ENCODE measurements at places on chromosomes 2 and 18. TPM values are rescaled to one million over a fixed set of nuclear protein-coding genes. Genes with fewer than 3 reads are reported as not detected.

DNA sequence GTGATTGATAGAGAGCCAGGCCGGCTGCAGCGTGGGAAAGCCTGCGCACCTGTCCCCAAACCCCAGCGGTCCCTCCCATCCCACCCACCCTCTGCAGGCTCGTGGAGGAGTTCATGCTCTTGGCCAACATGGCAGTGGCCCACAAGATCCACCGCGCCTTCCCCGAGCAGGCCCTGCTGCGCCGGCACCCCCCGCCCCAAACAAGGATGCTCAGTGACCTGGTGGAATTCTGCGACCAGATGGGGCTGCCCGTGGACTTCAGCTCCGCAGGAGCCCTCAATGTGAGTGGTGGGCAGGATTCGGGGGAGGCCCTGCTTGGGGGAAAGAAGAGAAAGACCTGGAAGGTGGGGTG lies 48.9 kb upstream of the ALPP start:
- no peak for DNase-seq

DNA sequence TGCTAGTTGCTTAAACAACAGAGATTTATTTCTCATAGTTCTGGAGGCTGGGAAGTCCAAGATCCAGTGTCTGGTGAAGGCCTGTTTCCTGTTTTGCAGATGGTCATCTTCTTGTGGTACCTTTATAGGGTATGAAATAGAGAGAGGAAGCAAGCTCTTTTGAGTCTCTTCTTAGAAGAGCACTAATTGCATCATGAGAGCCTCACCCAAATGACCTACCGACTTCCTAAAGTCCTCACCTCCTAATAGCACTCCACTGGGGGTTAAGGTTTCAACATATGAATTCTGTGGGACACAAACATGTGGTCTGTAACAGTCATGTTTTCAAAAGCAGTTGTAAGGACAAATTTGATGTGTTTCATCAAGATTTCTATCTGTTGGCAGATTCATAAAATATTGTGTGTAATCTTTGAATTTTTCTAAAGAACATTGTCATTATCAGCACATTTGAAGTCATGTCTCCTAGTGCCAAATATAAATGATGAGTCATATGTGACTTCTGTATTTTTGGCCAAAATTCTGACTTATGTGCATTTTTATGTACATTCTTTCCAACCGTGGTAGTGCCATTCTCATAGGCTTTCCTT lies 45.3 kb downstream of the CD28 start:
- DNase-seq, result no peak

DNA sequence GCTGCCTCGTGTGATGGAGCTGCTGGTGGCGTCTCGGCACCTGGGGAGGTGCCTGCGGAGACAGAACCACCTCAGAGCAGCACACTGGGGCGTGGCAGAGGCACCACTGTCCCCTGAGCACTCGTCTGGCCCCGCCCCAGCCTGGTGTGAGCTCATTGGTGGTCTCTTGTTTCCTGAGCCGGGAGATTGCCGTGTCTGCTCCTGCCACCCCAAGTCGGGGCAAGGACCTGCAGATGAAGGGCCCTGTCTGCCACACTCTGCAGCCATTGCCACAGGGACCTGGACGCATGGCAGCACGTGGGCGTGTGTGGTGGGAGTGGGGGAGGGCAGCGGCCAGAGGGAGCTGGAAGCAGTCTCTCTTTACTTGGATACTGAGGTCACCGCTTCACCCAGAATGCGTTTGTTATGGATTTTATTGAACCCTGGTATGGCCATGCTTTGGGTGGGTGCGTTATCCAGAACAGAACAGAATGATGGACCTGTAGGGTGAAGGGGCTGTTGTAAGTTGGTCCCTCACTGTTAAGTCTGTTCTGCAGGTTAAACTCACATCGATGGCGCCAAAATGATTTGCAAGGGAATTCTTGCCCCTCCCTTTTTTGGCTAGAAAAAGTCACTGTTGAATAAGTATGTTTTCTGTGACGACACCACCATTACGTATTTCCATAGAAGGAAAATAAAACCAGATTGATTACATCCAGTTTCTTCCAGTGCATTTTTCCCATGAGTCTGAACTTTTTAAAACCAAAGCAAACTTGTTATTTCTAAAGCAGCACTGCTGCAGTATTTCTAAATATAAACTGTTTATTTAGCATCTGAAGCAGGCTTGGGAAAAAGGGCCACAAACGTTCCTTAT lies 92.0 kb downstream of the USP40 start:
- peak; percentile 34 for DNase-seq

DNA sequence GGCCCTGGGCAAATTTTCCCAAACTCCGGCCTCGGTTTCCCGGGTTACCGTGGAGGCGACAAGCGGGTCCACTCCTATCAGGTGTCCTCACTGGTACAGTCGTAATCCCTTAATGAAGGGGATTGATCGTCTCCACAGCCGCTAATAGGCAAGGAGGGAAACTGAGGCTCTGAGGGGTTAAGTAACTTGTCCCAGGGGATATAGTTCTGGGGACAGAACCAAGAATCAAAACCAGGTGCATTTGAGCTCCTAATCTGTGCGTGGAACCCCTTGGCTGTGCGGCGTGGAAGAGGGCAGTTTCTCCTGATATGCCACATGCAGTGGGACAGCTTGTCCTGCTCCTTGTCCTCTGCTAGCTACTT lies 157.2 kb downstream of the CYRIA start:
- DNase-seq, result no peak

- no peak for DNase-seq
Observed at GRCh38 chr18:78788161-78788560, 191.5 kb upstream of the SALL3 start.

DNA sequence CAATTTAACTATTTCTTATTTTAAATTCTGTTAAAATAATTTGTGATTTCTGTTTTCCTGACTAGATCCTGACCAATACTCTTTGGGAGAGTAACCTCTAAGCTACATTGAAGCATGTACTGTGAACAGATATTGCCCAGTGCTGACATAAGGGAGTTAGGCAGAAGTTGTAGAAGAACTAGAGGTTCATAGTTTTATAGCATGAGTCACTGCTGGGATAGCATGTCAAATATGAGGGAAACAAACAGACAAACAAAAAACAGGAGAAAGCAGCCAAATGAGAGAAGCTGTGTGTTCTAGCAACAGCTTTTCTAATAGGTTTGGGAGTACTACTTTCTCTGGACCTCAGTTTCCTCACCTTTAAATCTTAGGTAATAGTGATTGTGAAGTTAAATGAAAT lies 72.4 kb downstream of the CERS6 start:
- DNase-seq, result peak; percentile 61

DNA sequence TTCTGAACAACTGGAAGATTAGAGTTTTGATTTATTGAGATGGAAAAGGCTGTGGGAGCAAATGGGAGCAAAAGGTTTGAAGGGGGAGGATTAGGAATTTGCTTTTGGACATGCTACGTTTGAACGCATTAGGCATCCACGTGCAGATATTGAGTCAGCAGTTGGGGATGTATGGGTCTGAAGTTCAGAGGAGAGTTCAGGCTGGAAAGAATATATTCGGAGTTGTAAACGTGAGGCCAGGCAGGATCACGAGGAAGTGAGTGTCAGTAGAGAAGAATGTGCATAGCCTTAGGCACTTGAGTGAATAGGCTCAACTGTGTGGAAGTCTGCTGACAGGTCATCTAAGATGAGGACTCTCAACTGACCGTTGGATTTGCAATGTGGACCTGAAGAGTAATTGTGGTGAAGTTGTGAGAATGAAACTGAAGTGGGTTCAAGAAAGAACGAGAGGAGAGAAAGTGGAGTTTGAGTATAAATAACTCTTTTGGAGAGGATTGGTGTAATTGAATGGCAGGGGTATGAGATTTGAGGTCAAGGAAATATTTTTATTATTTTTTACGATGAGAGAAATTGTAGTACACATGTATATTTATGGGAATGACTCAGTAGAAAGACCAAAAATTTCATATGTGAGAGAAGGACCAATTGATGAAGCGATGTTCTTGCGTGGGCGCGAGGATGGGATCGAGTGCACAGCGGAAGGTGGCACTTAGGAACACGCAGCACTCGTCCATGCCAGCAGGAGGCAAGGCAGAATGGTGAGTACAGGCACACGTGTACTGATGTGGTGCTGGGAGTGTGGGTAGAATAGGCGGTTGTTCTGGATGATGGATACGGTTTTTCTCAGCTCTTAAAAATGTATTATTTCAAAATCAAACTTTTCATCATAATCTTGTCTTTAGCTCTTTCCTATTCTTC lies 40.5 kb upstream of the POLE4 start:
- peak; percentile 84 for DNase-seq

DNA sequence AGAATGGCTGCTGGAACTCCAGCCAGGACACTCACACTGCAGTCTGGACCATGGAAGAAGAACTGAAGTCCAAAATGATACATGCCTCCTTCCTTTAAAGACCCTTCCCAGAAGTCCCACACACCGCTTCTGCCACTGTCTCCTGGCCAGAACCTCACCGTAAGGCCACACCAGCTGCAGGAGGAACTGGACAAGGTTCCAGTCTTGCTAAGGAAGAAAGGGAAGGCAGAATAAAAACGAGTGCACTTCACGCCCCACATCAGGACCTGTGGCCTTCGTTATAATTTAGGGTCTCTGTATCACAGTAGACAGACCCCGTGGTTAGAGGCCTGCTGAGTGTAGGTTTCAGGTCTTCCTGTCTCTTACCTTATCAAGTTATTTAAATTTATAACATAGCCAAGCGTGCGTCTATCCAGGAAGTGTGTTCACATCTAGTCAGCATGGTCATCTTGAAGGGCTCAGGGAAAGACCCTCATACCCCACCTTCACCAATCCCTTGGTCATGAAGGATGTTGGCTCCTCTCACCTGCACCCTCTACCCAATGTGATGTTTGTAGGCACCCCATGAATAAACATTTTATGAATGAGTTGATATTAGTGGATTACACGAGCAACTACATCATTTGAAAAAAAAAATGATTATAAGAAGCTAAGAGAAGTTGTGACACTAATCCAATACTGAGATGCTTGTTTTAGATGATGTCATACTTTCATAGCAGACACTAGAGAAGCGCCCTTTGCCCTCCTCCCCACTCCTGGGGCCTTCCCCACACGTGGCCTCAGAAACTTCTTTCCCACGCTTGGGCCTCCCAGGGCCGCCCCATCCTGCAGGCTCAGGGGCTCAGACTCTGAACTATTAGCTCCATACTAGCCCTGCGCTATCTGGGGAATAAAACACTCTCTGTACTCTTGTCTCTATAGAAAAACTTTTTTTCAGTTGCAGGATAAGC lies 157.6 kb downstream of the FAM210A start:
- no peak for DNase-seq

GRCh38 chr18:23421277-23421676 lies 31.8 kb upstream of the RIOK3 start:
- no peak for DNase-seq

DNA sequence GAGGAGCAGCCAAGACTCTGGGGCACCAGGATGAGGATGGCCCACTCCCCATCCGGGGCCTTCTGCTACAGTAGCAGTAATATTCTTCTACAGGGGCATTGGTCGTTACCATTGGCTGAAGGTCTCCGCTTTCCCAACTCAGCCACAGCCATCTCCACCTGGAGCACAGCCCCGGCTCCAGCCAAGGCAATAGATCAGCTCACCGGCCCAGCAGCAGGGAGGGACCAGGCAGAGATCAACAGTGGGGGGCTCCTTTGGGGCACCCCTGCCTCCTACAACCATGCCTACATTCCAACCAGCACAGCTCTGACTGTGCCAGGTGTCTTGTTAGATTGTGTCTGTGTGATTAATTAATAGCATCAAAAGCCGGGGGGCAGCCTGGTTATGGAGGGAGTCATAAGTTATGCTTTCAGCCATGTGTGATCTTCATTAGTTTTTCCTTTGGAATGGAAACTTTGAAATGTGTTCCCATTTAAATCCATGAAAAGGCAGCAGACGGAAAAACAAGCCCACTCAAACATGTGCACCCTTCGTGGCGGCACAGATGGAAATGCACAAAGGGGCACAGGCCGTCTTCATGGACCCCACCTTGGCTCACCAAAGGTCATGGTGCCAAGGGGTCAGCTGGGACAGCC lies 68.6 kb upstream of the BZW1 start:
- no peak for DNase-seq

DNA sequence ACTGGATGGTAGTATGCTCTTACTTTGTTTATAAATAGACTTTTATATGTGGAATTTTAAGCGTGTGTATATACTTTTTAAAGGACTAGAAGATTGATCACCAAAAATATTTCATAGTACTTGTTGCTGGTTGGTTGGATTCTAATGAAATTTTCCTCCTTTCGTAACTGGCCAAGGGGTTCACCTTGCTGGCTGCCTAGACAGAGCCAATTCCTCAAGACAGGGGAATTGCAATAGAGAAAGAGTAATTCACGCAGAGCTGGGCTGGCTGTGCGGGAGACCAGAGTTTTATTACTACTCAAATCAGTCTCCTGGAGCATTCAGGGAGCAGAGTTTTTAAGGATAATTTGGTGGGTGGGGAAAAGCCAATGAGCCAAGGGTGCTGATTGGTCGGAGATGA lies 70.7 kb downstream of the SNORC start:
- no peak for DNase-seq

DNA sequence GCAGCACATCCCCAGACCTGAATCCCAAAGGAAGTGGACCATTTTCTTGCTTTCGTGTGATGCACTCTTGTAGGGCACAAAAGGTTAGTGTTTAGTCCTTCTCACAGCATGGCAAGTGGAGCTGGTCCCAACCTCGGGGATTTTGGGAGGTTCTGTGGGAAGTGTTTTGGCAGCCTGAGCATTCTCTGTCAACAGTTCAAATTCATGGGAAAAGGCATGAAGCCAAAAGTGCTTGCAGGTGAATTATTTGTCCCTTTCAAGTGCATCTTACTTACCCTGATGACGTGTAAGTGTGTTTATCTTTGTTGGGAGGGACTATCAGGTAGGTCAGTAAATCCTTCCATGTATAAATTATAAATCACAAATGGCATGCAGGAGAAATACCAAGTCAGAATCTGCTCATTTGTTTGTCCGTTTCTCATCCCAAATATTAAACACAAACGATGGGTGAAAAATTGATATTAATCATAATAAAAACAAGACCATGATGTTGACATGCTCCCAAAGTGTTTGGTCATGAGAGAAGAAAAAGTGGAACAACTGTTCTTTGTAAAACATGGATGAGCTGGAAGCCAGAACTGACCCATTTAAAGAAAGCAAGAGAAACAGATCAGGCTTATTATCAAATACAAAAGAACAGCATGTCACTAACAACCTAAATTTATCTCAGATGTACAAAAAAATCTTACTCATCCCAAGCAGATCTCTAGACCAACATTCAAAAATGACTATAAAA lies 57.6 kb downstream of the EPHA4 start:
- no peak for DNase-seq

DNA sequence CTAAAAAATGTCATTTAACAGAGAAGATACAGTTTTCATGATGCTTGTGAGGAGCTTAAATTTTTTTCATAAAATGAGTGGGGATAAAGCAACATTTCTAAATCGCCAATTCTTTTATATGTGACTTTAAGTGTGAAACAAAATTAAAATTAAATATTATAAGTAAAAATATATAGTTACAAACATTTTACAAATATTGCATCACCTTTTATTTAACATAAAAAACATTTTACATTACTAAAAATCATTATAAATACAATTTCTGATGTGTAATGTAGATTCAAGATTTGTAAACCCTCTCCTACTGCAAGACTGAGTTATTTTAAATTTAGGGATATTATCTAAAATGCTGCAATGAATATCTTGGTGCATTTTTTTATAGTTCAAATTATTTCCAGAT lies 44.4 kb upstream of the GATA6 start:
- DNase-seq, result no peak

Gene ARHGAP15
- 0.43 TPM for total RNA-seq

Gene RSAD2
- 1.3 TPM for total RNA-seq

Gene LYG2
- total RNA-seq, result not detected

Gene MAPRE2
- total RNA-seq, result 19.0 TPM

Gene KYNU
- total RNA-seq, result 0.64 TPM

Gene CYS1
- total RNA-seq, result 1.6 TPM

Gene SGO2
- 12.1 TPM for total RNA-seq
